ENCODE measurements at places on chromosomes 5 and 9.
A peak's percentile ranks its signal among the peaks of the same experiment; 100 is the strongest.

DNA sequence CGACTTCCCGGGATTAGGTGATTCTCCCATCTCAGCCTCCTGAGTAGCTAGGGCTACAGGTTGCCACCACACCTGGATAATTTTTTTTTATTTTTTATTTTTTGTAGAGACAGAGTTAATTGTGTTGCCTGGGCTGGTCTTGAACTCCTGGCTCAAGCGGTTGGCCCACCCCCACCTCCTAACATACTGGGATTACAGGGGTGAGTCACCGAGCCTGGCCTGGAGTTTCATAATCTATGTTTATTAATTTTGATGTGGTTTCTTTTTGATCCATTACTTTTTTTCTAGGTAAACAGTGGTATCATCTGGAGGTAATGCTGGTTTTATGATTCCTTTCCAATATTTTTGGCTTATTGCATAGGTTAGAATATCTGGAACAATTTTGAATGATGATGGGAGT lies 54.2 kb downstream of the KIAA1958 start:
- no peaks in the 10 kb centered on the region for H3K36me3 ChIP-seq
- H3K27ac ChIP-seq: no peak overlapping the region
- H3K27me3 ChIP-seq: no peaks in the 10 kb centered on the region
- DNase-seq: no peak
- H3K4me1 ChIP-seq: no peaks in the 10 kb centered on the region

- H3K27me3 ChIP-seq: no peaks in the 10 kb centered on the region
- no peaks in the 10 kb centered on the region for H3K36me3 ChIP-seq
- H3K4me3 ChIP-seq: no peak overlapping the region
- H3K27ac ChIP-seq: no peak overlapping the region
These were observed 59.8 kb downstream of the DOCK2 start for GRCh38 chr5:169696621-169697510.

GRCh38 chr5:146273109-146273508 lies 65.5 kb upstream of the POU4F3 start:
- no peaks in the 10 kb centered on the region for H3K27me3 ChIP-seq
- H3K27ac ChIP-seq: no peak overlapping the region
- DNase-seq: no peak
- peaks cover 13% of the 10 kb centered on the region for H3K36me3 ChIP-seq

- DNase-seq: no peak
- H3K27ac ChIP-seq: no peak overlapping the region
- peaks cover 45% of the 10 kb centered on the region for H3K36me3 ChIP-seq
- no peak overlapping the region for H3K4me3 ChIP-seq
- peaks cover 45% of the 10 kb centered on the region for H3K4me1 ChIP-seq
These were observed 4.4 kb upstream of the PRR7 start for GRCh38 chr5:177442066-177442826.

GRCh38 chr9:1120500-1121165 lies 70.5 kb downstream of the DMRT2 start:
- no peaks in the 10 kb centered on the region for H3K4me1 ChIP-seq
- no peak overlapping the region for H3K4me3 ChIP-seq
- DNase-seq: no peak
- H3K27me3 ChIP-seq: no peaks in the 10 kb centered on the region
- no peak overlapping the region for H3K27ac ChIP-seq

DNA sequence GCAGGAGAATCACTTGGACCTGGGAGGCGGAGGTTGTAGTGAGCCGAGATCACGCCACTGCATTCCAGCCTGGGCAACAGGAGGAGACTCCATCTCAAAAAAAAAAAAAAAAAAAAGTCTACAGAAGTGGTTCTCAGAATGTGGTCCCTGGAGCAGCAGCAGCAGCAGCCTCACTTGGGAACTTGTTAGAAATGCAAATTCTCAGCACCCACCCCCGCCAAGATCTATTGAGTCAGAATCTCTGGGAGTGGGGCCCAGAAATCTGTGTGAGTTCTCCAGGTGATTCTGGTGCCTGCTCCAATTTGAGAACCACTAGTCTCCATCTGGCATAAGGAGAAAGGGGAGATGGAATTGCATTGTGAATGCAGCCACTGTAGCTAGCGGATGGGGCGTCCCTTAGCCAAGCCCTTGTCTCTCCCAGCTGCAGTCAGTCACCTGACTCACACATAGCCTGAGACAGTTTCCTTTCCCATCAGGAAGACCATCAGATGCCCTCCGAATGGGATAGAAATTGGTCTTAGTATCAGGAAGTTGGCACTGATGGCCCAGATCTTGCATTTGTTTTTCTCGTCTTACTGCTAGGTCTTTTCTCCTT lies 12.2 kb upstream of the PTCH1 start:
- H3K4me3 ChIP-seq: no peak overlapping the region
- DNase-seq: no peak
- H3K36me3 ChIP-seq: no peaks in the 10 kb centered on the region
- H3K27ac ChIP-seq: no peak overlapping the region
- H3K4me1 ChIP-seq: no peaks in the 10 kb centered on the region

DNA sequence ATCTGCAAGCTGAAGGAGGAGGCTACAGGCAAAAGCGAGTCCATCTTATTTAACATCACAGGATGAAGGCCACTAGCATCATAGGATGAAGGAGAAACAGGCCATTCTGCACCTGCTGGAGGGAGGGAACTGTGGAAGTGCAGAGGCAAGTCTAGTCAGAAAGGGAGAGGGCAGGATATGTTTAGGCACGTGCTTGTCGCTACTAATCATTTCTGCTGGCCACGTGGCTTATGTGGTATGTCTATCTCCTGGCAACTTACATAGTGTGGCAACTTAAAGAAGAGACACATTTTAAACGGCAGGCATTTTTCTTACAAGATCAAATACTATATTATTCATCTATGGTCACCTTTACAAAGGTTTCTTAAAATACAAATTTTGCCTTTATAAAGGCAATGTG lies 74.0 kb downstream of the GNAQ start:
- H3K27ac ChIP-seq: no peak overlapping the region
- H3K4me3 ChIP-seq: no peak overlapping the region
- no peaks in the 10 kb centered on the region for H3K36me3 ChIP-seq
- peaks cover 32% of the 10 kb centered on the region for H3K4me1 ChIP-seq

DNA sequence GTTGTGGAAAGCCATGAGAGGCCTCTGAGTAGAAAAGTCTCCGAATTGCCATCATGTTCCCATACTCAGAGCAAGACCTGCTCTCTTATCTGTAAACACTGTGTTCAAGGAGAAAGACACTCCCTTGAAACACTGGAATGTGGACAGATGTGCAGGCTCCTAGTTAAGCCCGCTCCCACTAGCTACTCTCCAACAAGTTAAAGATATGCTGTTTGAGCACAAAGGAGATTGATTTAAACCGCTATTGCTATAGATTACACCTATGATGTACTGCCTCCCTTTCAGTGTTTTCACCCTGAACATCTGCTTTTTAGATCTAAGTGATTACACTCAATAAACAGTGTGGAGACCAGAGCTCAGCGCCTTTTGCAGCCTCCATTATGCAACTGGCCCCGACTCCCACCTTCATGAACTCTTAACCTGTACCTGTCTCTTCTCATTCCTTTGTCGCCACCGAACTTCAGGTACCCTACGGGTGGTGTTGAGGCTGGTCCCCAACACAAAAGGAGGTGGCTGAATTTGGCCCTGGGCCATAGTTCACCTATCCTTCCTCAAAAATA lies 47.5 kb downstream of the TMEM245 start:
- DNase-seq: no peak
- H3K4me3 ChIP-seq: no peak overlapping the region
- no peaks in the 10 kb centered on the region for H3K36me3 ChIP-seq

DNA sequence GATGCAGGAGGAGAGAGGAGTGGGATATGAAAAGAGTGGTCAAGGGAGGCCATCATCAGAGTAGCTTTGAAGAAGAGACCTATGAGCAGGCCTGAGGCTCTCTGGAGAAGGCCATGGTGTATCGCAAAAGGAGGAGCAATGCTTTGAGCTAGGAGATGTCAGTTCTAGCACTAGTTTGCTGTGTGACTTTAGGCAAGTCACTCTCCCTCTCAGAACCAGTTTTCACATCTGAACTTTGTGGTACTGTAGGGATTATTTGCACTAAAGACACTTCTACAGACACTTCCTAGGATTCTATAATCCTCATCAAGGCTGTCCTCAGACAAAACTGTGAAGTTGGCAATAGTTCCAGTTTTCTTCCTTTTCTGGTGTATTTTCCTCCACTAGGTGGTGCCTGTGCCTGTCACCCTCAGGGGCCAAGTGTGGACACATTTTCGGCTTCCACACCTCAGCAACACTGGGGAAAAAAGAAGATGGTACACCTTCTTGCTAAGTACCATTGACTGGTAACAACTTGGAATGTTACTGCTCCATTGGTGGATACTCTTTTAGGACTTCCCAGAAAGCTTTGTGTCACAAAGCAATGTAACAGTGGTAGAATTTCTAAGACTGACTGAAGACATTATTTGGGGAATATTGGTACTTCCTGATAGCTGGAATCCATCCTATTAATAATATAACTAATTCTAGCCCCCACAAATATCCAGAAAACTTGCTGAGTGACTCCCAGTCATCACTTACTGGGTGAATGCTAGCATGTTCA lies 9.9 kb downstream of the PAPPA start:
- H3K36me3 ChIP-seq: no peaks in the 10 kb centered on the region
- DNase-seq: no peak
- H3K27me3 ChIP-seq: no peaks in the 10 kb centered on the region
- no peak overlapping the region for H3K27ac ChIP-seq
- H3K4me3 ChIP-seq: no peak overlapping the region

DNA sequence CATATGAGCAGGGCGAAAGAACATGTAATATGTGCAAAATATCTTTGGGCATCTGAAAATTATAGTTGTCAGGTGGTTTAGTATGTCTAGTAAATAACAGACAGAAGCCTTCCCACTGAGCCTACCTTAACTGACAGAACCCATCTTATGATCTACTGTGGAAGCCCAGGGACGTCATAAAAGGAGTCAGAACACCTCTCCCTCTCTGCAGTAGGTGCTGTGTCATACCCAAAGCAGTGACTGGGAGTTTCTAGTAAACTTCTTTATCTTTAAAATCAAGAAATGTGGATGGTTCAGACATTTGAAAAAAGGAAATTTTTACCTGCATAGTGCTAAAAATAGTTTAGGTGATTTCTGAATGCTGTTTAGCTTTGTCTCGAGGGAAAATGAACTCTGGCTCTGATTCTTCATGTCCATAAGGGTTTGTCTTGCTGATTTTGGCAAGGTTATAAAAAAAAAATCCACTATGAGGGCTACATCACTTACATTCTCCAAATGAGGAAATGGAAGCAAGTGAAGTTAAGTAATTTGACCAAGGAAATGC lies 104.0 kb downstream of the NUDT12 start:
- H3K27ac ChIP-seq: no peak overlapping the region
- no peaks in the 10 kb centered on the region for H3K36me3 ChIP-seq
- DNase-seq: no peak
- no peaks in the 10 kb centered on the region for H3K4me1 ChIP-seq
- H3K27me3 ChIP-seq: no peaks in the 10 kb centered on the region
- no peak overlapping the region for H3K4me3 ChIP-seq

- H3K4me3 ChIP-seq: peak overlapping the region; percentile 7
- H3K36me3 ChIP-seq: no peaks in the 10 kb centered on the region
- peak; percentile 1 for DNase-seq
- peak overlapping the region; percentile 68 for H3K27ac ChIP-seq
These were observed 39.7 kb upstream of the SPRY4 start for GRCh38 chr5:142364251-142365145.

GRCh38 chr5:54285686-54286085 lies 24.7 kb downstream of the ARL15 start:
- H3K4me1 ChIP-seq: peaks cover 8% of the 10 kb centered on the region
- H3K27me3 ChIP-seq: no peaks in the 10 kb centered on the region
- no peak for DNase-seq
- H3K36me3 ChIP-seq: no peaks in the 10 kb centered on the region
- H3K4me3 ChIP-seq: no peak overlapping the region

DNA sequence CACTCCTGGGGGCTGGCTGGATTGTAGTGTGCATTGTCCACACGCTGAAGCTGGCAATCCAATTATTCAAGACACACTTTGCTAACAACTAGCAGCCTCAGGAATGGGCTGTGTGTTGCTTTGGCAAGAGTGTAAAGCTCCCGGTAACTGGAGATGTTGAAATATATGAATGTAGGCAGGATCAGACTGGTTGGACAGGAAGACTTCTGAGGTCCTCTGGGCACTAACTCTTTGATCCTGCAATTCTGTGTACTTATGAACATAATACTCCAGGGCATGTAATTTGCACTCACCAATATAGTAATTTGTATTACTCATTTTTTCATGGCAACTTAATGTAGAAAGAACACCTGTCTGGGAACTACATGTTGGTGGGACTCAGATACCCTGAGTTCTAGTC lies 106.7 kb upstream of the SLC28A3 start:
- peaks cover 18% of the 10 kb centered on the region for H3K4me1 ChIP-seq
- no peak overlapping the region for H3K27ac ChIP-seq
- H3K27me3 ChIP-seq: peaks cover 92% of the 10 kb centered on the region
- no peaks in the 10 kb centered on the region for H3K36me3 ChIP-seq
- DNase-seq: no peak

- H3K4me1 ChIP-seq: no peaks in the 10 kb centered on the region
- no peaks in the 10 kb centered on the region for H3K27me3 ChIP-seq
- no peak for DNase-seq
- no peak overlapping the region for H3K27ac ChIP-seq
- H3K4me3 ChIP-seq: no peak overlapping the region
These were observed 38.2 kb downstream of the HMHB1 start for GRCh38 chr5:143850050-143850683.

GRCh38 chr5:108946008-108946407 lies 198.3 kb downstream of the FER start:
- H3K4me3 ChIP-seq: no peak overlapping the region
- no peak for DNase-seq
- no peaks in the 10 kb centered on the region for H3K4me1 ChIP-seq
- no peak overlapping the region for H3K27ac ChIP-seq

GRCh38 chr5:68467208-68467607 lies 251.7 kb downstream of the PIK3R1 start:
- no peaks in the 10 kb centered on the region for H3K27me3 ChIP-seq
- H3K36me3 ChIP-seq: no peaks in the 10 kb centered on the region
- H3K27ac ChIP-seq: no peak overlapping the region
- H3K4me1 ChIP-seq: peaks cover 31% of the 10 kb centered on the region
- H3K4me3 ChIP-seq: no peak overlapping the region
- DNase-seq: no peak

DNA sequence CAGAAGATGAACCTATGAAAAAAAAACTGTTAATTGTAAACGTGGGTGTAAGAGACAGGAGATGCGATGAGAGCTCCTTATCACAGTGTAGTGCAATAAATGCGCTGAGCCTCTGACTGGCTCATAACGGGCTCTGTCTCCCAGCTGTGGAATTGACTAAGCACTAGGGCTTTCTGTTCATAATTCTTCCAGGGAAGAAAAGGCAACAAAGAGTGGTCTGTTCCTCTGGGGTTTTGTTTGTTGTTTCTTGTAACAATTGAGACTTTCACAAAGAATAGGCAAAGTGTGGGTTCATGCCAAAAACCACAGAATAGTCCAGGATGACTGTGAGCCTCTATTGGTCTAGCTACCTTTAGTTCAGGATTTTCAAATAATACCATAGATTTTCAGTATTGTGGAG lies 39.4 kb downstream of the UBE2QL1 start:
- no peak for DNase-seq
- H3K36me3 ChIP-seq: peaks cover 2% of the 10 kb centered on the region
- no peak overlapping the region for H3K4me3 ChIP-seq
- no peak overlapping the region for H3K27ac ChIP-seq
- H3K27me3 ChIP-seq: no peaks in the 10 kb centered on the region

- DNase-seq: no peak
- peak overlapping the region; percentile 95 for H3K27ac ChIP-seq
- H3K27me3 ChIP-seq: no peaks in the 10 kb centered on the region
- peaks cover 18% of the 10 kb centered on the region for H3K36me3 ChIP-seq
These were observed 36.7 kb downstream of the GSN start for GRCh38 chr9:121304707-121305106.
